ENCODE measurements at places on chromosomes 12 and 14.

DNA sequence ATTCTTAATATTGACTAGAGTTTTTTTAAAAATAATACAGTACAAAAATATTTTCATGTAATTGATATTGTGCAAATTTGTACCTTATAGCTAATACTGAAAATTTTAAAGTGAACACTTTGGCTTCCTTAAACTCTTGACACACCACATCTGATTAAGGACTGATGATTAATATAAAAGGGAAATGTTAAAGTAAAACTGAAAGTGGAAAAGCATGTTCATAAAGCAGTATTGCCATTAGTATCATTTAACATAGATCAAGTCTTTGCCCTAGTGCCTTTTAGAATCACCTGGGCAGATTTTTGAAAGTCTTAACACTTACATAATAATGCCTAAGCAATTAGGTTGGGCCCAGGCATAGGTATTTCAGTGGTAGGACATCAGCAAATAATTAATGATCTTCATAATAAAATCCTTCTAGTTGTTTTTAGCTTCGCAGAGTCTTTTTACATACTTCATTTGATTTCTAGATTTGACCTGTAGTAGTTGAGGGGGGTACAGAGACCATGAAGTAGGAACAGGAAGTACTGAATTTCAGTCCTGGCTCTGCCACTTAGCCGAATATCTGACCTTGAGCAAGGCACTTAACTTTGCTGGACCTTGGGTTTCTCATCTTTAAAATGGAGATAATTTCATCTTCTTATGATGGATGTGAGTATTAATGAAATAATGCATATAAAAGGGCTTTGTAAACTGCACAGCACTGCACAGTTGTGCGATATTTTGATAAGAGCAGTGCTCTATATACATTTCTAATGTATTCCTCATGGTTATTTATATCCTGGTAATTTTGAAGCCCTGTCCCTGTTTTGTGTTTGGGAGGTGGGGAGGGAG, 43.7 kb downstream of the MARK3 start:
- H3K4me3 ChIP-seq = peak overlapping the region; percentile 18
- DNase-seq = peak; percentile 44
- H3K36me3 ChIP-seq = peaks cover 30% of the 10 kb centered on the region
- no peaks in the 10 kb centered on the region for H3K27me3 ChIP-seq
- peaks cover 26% of the 10 kb centered on the region for H3K4me1 ChIP-seq

DNA sequence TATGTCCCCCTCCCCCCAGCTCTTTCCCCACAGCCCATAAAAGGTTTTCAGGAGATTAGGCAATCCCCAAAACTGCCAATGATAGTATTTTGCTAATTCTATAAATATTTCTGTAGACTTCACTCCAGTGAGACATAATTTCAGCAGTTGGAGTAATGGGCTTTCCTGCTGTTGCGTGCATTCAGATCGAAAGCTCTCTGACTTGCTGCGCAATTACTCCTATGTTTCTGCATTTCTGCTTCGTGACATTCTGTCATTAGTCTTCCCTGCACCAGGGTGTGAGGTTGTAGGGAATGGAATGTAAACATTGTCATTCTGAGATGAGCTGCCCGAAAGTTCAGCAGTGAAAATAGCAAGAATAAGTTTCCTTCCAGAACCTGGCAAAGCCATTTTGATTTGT, 58.2 kb downstream of the SAMD4A start:
- no peak overlapping the region for H3K4me3 ChIP-seq
- no peaks in the 10 kb centered on the region for H3K36me3 ChIP-seq
- no peaks in the 10 kb centered on the region for H3K27me3 ChIP-seq
- no peak for DNase-seq
- peaks cover 32% of the 10 kb centered on the region for H3K4me1 ChIP-seq

DNA sequence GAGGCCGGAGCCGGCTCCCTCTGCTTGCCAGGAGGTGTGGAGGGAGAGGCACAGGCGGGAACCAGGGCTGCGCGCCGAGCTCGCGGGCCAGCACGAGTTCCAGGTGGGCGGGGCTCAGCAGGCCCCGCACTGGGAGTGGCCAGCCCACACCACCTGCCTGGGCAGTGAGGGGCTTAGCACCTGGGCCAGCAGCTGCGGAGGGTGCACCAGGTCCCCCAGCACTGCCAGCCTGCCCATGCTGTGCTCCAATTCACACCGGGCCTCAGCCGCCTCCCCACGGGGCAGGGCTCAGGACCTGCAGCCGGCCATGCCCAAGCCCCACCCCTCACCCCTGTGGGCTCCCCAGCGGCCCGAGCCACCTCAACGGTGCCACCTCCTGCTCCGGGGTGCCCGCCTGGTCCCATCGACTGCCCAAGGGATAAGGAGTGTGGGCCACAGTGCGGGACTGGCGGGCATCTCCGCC, 72.4 kb upstream of the PPP2R5C start:
- no peak overlapping the region for H3K4me3 ChIP-seq
- peaks cover 2% of the 10 kb centered on the region for H3K27me3 ChIP-seq
- H3K4me1 ChIP-seq = no peaks in the 10 kb centered on the region
- H3K36me3 ChIP-seq = no peaks in the 10 kb centered on the region
- H3K27ac ChIP-seq = no peak overlapping the region

GRCh38 chr14:63164108-63164683, 40.0 kb upstream of the RHOJ start:
- H3K4me1 ChIP-seq = no peaks in the 10 kb centered on the region
- H3K36me3 ChIP-seq = no peaks in the 10 kb centered on the region
- no peak overlapping the region for H3K4me3 ChIP-seq
- H3K27me3 ChIP-seq = no peaks in the 10 kb centered on the region

GRCh38 chr14:22386924-22387775, 201.9 kb downstream of the DAD1 start:
- DNase-seq = peak; percentile 48
- H3K36me3 ChIP-seq = no peaks in the 10 kb centered on the region
- H3K27ac ChIP-seq = no peak overlapping the region

DNA sequence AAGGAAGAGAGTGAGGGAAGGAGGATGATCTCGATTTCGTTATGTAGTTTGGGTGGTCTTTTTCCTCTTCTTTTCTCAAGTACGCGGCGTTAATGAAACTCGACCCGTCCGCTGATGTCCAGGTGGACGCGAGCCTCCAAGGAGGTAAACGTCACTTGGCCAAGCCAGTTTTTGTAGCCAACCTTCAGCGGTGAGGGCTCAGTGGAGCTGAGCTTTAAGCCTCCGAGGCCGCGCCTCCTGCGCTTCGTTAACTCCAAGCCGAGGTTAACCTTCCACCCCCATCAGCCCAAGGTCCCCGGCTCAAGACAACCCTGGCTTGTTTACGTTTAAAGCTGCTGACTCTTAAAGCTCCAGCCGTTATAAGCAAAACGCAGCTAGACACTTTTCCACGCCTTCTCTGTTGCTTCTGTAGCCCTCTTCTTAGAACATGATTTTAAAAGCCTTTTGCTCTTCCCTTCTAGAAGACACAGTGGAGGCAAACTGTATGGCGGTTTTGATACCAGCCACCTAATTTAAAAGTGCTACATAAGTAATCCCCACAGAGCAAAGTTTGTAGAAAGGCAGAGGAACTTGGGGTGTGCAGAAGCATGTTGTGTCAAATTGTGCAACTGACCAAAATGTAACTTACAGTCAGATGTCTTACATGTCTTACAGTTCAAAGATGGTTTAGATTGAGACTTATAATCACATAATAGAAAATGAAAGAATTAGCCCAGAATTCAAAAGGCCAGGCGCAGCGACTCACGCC, 923 bp upstream of the ITPR2 start:
- no peaks in the 10 kb centered on the region for H3K27me3 ChIP-seq
- H3K4me1 ChIP-seq = peaks cover 18% of the 10 kb centered on the region
- DNase-seq = peak; percentile 34
- peak overlapping the region; percentile 72 for H3K4me3 ChIP-seq

- H3K27ac ChIP-seq = peak overlapping the region; percentile 64
- DNase-seq = peak; percentile 40
- H3K4me1 ChIP-seq = peaks cover 30% of the 10 kb centered on the region
- no peak overlapping the region for H3K4me3 ChIP-seq
Observed at GRCh38 chr12:47867495-47867941, 37.3 kb downstream of the VDR start.

GRCh38 chr12:128783129-128783574, 40.6 kb downstream of the SLC15A4 start:
- peak; percentile 56 for DNase-seq
- H3K4me1 ChIP-seq = peaks cover 12% of the 10 kb centered on the region
- no peaks in the 10 kb centered on the region for H3K27me3 ChIP-seq
- H3K36me3 ChIP-seq = no peaks in the 10 kb centered on the region
- H3K27ac ChIP-seq = peak overlapping the region; percentile 51

GRCh38 chr12:11753826-11754225, 104.4 kb downstream of the ETV6 start:
- no peak for DNase-seq
- H3K4me3 ChIP-seq = no peak overlapping the region
- no peaks in the 10 kb centered on the region for H3K27me3 ChIP-seq
- H3K4me1 ChIP-seq = peaks cover 66% of the 10 kb centered on the region

GRCh38 chr14:65096323-65097089, 5.8 kb downstream of the MAX start:
- H3K27me3 ChIP-seq = no peaks in the 10 kb centered on the region
- DNase-seq = no peak
- peaks cover 39% of the 10 kb centered on the region for H3K4me1 ChIP-seq
- peak overlapping the region; percentile 75 for H3K27ac ChIP-seq

GRCh38 chr14:106276326-106277267, 750.2 kb downstream of the TMEM121 start:
- H3K27ac ChIP-seq = no peak overlapping the region
- H3K36me3 ChIP-seq = no peaks in the 10 kb centered on the region
- H3K27me3 ChIP-seq = no peaks in the 10 kb centered on the region
- H3K4me1 ChIP-seq = no peaks in the 10 kb centered on the region
- no peak overlapping the region for H3K4me3 ChIP-seq
- no peak for DNase-seq

- H3K4me3 ChIP-seq = peak overlapping the region; percentile 20
- DNase-seq = peak; percentile 62
- H3K4me1 ChIP-seq = peaks cover 10% of the 10 kb centered on the region
- H3K27ac ChIP-seq = peak overlapping the region; percentile 95
- no peaks in the 10 kb centered on the region for H3K27me3 ChIP-seq
Observed at GRCh38 chr12:42097971-42098370, 46.7 kb downstream of the GXYLT1 start.

- no peak overlapping the region for H3K4me3 ChIP-seq
- H3K27ac ChIP-seq = no peak overlapping the region
- no peak for DNase-seq
- H3K4me1 ChIP-seq = no peaks in the 10 kb centered on the region
- H3K27me3 ChIP-seq = no peaks in the 10 kb centered on the region
- H3K36me3 ChIP-seq = no peaks in the 10 kb centered on the region
Observed at GRCh38 chr14:59904184-59904583, 15.8 kb upstream of the LRRC9 start.

DNA sequence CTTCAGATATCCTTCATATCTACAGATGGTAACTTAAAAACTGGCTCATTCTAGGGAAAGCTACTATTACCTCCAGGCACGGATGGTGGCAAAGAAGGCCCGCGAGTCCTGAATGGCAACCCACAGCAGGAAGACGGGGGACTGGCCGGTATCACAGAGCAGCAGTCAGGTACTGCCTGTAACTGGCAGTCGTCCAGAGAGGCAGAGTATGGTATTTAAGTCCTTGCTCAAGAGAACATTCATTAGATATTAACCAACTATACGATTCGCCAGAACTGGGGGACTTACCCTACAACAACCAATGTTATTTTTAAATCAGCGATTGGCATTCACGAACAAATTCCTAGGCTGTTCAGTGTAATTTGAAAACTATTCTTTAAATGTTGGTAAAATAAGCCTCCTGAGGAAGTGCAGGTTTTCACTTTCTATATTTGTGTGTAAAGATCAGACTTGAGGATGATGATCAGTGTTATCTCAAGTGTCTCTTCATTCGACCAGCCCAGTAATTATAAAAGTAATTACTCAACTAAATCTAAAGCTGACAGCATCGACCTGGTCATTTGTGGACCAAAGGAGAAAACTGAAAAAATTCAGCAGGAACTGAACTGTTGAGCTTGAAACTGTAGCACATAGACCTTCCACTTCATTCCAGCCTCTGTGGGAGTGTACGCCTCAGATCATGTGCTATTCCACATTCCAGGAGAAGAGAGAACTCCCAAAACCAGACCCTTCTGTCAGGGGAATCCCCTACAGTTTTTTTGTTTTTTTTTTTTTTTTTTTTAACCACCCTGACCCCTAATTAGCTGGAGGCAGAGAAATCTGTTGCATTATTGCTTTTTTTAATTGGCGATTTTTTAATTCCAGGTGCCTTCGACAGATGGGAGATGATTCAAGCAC, 75.6 kb downstream of the ESR2 start:
- H3K4me1 ChIP-seq = peaks cover 6% of the 10 kb centered on the region
- H3K36me3 ChIP-seq = no peaks in the 10 kb centered on the region
- DNase-seq = no peak
- no peak overlapping the region for H3K4me3 ChIP-seq
- no peak overlapping the region for H3K27ac ChIP-seq
- H3K27me3 ChIP-seq = no peaks in the 10 kb centered on the region
